Temporal lobe (tissue), 4 donors: ENCODE measurements at places on chromosomes 1 and 21. TPM values are rescaled to one million over a fixed set of nuclear protein-coding genes. Genes with fewer than 3 reads are reported as not detected.

Gene SLC41A1
- 9.1 TPM for total RNA-seq

Gene PARS2
- 2.5 TPM for total RNA-seq

Gene FCRLA
- total RNA-seq: 0.49 TPM

Gene RTCA
- total RNA-seq: 42.5 TPM

Gene CELA3B
- total RNA-seq: not detected
